ENCODE measurements at places on chromosomes 1 and 21. TPM values are rescaled to one million over a fixed set of nuclear protein-coding genes. Genes with fewer than 3 reads are reported as not detected.

C1orf141 gene
- 0.07 TPM for total RNA-seq

DNA sequence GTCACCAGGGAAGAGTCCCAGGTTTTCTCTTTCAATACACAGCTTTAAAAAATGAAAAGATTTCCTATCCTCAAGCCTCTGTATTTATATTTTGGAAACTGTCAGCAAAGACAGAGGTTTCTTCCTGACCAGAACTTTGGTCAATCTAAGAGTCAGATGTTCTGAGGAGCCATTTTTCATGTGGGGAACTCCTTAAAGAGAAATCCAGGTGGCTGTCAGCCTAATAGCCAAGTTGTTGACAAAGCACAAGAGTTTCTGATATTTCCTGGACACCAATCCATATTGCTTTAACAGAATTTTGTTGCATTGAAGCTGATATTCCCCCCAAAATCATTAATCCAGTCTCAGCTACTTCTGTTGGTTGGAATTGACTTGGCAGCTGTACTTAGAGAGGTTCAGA is 318.6 kb upstream of the NFIA start:
- no peak for DNase-seq
- H3K36me3 ChIP-seq = no peaks in the 10 kb centered on the region
- H3K27me3 ChIP-seq = peaks cover 7% of the 10 kb centered on the region
- no peak overlapping the region for H3K4me3 ChIP-seq
- no peaks in the 10 kb centered on the region for H3K4me1 ChIP-seq

VASH2 gene
- total RNA-seq = not detected

PLD5 gene
- total RNA-seq = not detected

DSCAM gene
- not detected for total RNA-seq

TNFSF4 gene
- 40.5 TPM for total RNA-seq

DNA sequence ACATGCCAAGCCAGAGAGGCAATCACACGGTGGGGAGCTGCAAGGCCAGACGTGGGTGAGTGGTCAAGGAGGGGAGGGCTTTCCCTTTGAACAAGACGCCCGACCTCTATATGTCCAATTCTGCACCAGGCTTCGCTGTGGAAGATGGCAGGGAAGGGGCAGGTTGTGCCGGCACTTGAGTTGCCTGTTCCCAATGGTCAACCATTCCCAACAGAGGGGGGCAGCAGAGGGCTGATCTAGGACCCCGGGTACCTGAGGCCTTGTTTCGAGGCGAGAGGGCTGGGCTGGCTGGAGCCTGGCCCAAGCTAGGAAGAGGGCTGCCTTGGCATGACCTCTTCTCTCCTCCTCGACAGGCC is 64.9 kb downstream of the TMEM53 start:
- H3K27ac ChIP-seq = no peak overlapping the region
- no peaks in the 10 kb centered on the region for H3K4me1 ChIP-seq
- no peak for DNase-seq
- H3K27me3 ChIP-seq = peaks cover 3% of the 10 kb centered on the region

YBEY gene
- total RNA-seq = 10.9 TPM

GRCh38 chr1:30610917-30611316 is 112.5 kb downstream of the MATN1 start:
- no peaks in the 10 kb centered on the region for H3K36me3 ChIP-seq
- H3K27ac ChIP-seq = no peak overlapping the region
- H3K4me1 ChIP-seq = no peaks in the 10 kb centered on the region
- peaks cover 46% of the 10 kb centered on the region for H3K27me3 ChIP-seq

Measured in natural killer cell treated with Interleukin-12 subunit alpha and Interleukin-12 subunit beta and Interleukin-15 and Interleukin-18, amount 100 ng/mL, for 72 hours (primary cell).